ENCODE measurements at places on chromosomes 13 and 19.

GRCh38 chr19:16861834-16862233 is 27.0 kb upstream of the F2RL3 start:
- no peak for DNase-seq

GRCh38 chr13:93343097-93343496 is 116.5 kb downstream of the GPC6 start:
- DNase-seq: no peak

DNA sequence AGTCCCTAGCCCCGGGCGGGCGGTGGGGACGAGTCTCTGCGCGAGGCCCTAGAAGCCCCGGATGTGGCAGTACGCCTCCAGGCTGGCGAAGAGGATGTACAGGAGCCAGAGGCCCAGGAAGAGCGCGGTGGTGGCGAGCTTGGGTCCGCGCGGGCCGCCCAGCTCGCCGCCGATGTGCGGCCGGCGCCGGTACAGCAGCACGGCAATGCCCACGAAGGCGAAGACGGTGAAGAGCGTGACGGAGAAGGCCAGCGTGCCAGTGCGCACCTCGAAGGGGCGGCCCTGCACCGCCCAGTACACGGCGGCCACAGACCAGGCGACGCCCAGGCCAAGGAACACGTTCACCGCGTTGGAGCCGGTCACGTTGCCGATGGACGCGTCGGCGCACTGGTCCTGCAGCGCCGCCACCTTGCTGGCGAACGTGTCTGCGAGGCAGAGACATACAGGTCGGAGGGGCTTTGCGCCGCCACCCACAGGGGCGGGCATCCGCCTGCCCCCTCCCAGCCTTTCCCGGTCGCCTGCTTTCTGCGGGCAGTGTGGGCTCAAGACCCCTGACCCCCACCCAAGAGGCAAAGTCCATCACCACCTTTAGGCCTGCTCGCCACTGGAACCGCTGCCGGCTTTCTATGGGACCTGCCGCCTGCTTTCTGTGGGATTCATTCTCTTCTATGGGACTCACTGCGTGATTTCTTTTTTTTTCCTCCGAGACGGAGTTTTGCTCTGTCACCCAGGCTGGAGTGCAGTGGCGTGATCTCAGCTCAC is 10.9 kb upstream of the MEIS3 start:
- DNase-seq: no peak

GRCh38 chr13:50550151-50550550 is 293.3 kb downstream of the DLEU7 start:
- DNase-seq: no peak

- no peak for DNase-seq
Measured at GRCh38 chr19:2236064-2236313, 140 bp downstream of the PLEKHJ1 start.

DNA sequence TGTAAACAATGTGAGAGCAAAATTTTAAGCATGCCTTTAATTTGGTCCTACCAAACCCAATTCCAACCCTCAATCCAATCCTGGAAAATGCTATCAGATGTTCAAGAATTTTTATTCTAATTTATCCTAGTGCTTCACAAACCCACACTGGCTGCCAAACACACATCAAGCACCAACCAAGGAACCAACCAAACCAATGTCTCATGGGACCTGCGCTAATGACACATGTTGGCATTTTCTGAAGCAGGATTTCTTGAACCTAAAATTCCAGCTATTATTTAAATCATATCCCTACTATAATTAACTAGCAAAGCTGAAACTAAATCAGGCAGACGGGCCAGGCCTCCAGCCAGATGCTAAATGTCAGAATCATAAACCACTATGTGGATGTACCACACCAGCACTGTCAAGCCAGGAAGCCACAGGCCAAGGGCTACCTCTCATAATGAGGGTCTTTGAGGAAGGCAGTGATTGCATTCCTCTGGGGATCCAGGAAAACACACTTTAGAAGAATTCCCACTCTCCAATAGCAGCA is 5.8 kb downstream of the LATS2 start:
- no peak for DNase-seq

GRCh38 chr13:30510091-30510490 is 44.4 kb upstream of the HMGB1 start:
- DNase-seq: no peak

DNA sequence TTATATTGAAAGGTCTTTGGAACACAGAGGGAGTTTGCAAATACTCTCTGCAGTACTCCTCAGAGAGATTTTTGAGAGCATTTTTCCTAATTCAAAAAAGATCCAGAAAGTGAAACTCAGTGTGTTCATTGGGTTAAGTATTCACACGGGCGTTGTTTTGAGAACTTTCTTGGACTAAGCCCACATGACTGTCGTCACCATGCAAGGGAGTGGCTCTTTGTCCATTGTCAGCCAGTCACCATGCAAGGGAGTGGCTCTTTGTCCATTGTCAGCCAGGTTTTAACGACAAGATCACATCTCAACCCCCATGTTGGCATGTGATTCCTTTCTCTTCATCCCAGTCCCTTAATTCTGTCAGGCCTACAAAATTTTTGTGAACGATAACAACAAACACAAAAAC is 81.2 kb upstream of the STK24 start:
- no peak for DNase-seq

- no peak for DNase-seq
Measured at GRCh38 chr13:97274829-97275649, 52.9 kb downstream of the MBNL2 start.

DNA sequence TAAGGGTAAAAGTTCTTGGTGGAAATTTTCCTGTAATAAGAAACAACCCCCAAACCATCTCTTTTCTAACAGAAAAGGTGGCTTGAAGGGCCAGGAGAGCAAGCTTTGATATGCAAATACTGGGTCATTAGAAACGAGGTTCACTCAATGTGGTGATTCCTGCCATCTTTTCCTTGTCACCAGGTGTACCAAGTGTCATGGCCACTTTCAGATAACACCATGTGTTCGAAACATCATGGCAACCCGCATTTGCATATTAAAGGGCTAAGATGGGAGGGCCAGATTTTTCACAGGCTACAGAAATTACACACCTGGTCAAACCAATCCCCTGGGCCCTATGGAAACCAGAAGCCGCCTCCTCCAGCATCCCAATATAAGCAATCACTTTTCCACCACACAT is 15.3 kb downstream of the LGALS16 start:
- DNase-seq: no peak

- no peak for DNase-seq
Measured at GRCh38 chr19:10660346-10660745, 6.2 kb downstream of the ILF3 start.

- DNase-seq: no peak
Measured at GRCh38 chr13:30222254-30222653, 85.1 kb downstream of the KATNAL1 start.

GRCh38 chr19:17524651-17525050 is 13.2 kb downstream of the PGLS start:
- DNase-seq: no peak

DNA sequence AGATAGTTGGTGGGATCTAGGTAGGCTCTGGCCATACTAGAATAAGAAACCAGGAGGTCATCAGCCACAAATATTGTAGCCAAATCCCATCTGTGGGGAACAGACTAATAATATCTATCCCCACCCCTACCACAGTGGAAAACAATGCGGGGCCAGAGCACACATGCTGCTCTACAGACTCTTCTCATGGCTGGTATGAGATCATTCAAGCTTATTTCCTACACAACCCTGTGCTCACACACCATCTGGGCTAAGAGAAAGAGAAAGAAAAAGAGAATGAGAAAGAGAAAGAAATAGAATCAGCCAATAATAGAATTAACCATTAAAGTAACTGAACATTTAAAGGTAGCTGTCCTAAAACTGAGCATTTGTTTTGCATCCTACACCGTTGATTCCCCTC is 1268.4 kb upstream of the SPRY2 start:
- DNase-seq: no peak

- no peak for DNase-seq
Measured at GRCh38 chr19:42629191-42629590, 34.5 kb upstream of the CEACAM8 start.

GRCh38 chr13:27112006-27112405 is 59.6 kb downstream of the USP12 start:
- DNase-seq: no peak

- DNase-seq: no peak
Measured at GRCh38 chr19:7415163-7415856, 66.6 kb downstream of the ARHGEF18 start.

GRCh38 chr19:1859331-1859781 is 4.0 kb downstream of the KLF16 start:
- DNase-seq: no peak

- DNase-seq: peak; percentile 26
Measured at GRCh38 chr13:112066624-112067004, 335 bp upstream of the SOX1 start.

- no peak for DNase-seq
Measured at GRCh38 chr13:41455725-41456419, 1.5 kb upstream of the RGCC start.

DNA sequence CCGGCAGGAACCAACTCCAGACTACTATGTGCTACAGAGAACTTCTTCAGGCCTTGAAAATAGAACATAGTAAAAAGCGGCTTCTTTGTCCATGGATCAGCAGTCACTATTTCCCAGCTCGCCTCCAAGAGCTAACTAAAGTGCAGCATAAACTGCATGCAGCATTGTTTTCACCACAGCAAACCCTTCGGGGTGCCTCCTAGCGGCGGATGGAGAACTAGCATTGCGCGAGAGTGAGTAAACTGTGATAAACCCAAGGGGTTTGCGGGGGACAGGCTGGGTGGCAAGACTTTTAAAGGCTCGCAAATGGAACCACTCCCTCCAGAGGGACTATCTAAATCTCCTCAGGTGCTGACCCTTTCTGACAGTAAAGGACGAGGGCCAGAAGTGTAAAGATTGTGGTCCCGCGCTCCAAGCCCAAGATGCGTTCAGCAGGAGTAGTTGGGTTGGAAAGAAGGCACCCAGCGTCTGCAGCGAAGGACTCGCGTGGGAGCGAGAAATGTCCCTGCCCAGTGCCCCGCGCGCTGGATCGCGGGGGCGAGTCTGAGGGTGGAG is 21.5 kb upstream of the SGCG start:
- no peak for DNase-seq

DNA sequence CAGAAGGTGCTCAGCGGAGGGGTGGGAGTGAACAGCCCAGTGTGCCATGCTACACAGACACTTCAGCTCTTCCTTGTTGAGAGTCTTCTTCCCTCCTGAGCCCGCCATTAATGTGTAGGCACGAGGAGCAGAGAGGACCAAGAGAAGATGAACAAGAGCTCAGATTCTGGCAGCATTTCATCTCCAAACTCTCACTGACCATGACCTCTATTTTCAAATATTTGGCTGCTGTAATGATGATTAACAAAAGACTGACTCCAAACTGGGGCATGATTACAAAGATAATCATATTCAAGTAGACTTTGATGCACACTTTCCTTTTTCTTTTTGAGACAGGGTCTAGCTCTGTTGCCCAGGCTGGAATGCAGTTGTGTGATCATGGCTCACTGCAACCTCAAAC is 236.5 kb downstream of the DCLK1 start:
- DNase-seq: no peak

- DNase-seq: no peak
Measured at GRCh38 chr13:31733647-31734046, 5.7 kb upstream of the RXFP2 start.

- DNase-seq: no peak
Measured at GRCh38 chr13:26425443-26426358, 131.8 kb upstream of the WASF3 start.

DNA sequence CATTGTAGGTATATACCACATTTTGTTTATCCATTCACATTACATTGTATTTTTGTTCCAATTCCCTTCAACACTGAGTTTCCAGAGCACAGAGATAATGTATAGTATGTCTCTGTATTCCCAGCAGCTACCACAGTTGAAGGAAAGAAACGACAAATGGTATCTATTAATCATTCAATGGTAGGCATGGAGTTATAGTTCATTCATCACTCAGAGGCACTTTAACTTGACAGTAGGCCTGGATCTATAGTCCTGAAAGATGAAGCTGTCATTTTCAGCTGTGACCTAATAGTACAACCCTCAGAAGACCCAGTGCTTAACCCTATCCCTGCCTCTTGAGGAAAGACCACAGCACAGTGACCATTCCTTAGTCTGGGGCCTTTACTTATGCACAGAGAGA is 163.0 kb upstream of the TMTC4 start:
- DNase-seq: no peak

DNA sequence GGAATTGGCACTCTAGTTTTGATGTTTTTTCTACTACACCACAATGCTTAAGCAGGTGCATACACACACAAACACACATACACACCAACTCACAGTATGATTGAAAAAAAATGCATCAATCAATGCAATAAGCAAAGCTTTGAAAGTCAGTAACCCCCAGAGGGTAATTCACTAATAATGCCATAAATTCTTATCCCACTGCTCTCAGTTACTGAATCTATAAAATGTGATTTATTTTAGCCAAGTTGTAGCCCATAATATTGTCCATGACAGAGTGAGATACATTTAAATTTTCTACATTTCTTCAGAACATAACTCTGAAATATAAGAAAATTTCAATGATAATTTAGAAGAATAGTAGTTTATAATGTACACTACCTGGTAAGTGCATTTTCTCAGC is 87.9 kb downstream of the LIG4 start:
- DNase-seq: no peak

DNA sequence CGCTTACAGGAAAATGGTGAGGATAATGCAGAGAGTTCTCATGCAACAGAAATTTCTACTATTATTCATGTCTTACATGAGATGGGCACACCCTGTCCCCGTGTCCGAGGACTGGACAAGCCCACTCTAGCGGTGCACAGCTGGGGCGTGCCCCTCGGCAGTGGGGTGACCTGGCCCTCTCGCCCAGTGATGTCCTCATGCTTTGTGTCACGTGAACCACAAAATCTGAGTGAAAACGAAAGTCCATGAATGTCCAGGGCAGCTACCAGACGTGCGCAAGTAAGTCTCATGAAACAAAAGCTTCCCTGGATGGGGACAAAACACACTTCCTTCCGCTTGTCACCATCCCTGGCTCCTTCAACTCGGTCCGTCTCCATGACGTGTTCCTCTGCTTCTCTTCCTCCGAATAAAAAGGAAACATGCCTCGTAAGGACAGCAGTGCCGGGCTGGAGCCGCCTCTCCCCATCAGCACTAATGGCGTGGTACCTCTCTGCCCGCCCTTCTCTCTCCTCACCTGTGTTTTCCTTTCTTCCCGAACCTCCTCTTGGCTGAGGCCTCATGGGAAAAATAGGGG is 45.6 kb downstream of the ANKRD10 start:
- DNase-seq: no peak

All from stimulated activated CD8-positive, alpha-beta memory T cell treated with anti-CD3 and anti-CD28 coated beads, Interleukin-2, amount 100 ng/mL, for 1 hour (primary cell).